ENCODE measurements at places on chromosomes 5 and 9.

DNA sequence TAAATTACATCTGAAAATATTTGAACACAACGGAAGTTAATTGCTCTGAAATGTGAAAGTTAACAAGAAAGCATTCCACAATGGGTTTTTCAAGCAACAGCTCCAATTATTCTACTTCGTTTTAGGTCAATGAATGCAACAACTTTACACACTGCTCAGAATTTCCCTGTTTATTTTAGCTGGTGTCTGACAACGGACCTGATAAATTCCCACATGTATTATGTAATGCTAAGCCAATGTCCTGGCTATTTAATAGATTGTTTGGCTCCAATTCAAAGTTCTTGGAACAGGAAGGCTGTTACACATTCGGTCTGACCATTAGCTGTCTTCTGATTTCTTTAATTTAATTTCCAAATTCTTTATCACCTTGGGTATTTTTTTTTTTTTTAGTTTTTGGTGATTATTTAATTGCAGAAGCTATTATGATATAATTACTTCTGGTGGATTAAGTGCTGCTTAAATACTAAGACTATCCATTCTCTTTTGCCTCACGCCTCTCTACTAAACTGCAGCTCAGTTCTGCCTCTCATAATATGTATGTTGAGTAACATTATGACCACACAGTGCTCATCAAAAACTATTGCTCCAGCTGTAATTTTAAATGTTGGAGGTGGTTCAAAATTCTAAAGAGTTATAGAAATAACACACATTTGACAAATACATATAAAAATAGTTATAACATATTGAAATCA is 57.9 kb downstream of the MEF2C start:
- no peak overlapping the region for H3K4me3 ChIP-seq
- H3K27me3 ChIP-seq: no peaks in the 10 kb centered on the region
- no peak for DNase-seq
- no peaks in the 10 kb centered on the region for H3K36me3 ChIP-seq
- no peak overlapping the region for H3K27ac ChIP-seq

GRCh38 chr9:83435301-83435700 is 102.9 kb downstream of the FRMD3 start:
- H3K27me3 ChIP-seq: no peaks in the 10 kb centered on the region
- no peak overlapping the region for H3K4me3 ChIP-seq
- DNase-seq: no peak
- no peaks in the 10 kb centered on the region for H3K36me3 ChIP-seq
- H3K27ac ChIP-seq: no peak overlapping the region
- peaks cover 4% of the 10 kb centered on the region for H3K4me1 ChIP-seq

GRCh38 chr9:113463418-113464285 is at the start of gene RGS3:
TSS of gene RGS3 (plus strand) at chr9:113463727. CDS start at chr9:113463803, 76 bp downstream.
- peaks cover 16% of the 10 kb centered on the region for H3K27me3 ChIP-seq
- H3K27ac ChIP-seq: peak within 1 kb of the TSS; percentile 25
- H3K36me3 ChIP-seq: peaks cover 2% of the 10 kb centered on the region
- peaks cover 25% of the 10 kb centered on the region for H3K4me1 ChIP-seq

- H3K27ac ChIP-seq: no peak overlapping the region
- H3K36me3 ChIP-seq: peaks cover 13% of the 10 kb centered on the region
- H3K27me3 ChIP-seq: no peaks in the 10 kb centered on the region
- peaks cover 13% of the 10 kb centered on the region for H3K4me1 ChIP-seq
- no peak overlapping the region for H3K4me3 ChIP-seq
- DNase-seq: no peak
Measured at GRCh38 chr5:14675865-14676300, 11.4 kb downstream of the OTULIN start.

GRCh38 chr5:124421584-124421983 is 324.9 kb downstream of the ZNF608 start:
- H3K4me3 ChIP-seq: no peak overlapping the region
- H3K4me1 ChIP-seq: peaks cover 4% of the 10 kb centered on the region
- DNase-seq: no peak
- no peak overlapping the region for H3K27ac ChIP-seq

All from progenitor cell of endocrine pancreas (in vitro differentiated cells).